Panc1 (cell line): ENCODE measurements at places on chromosomes 4 and X. TPM values are rescaled to one million over a fixed set of nuclear protein-coding genes. Genes with fewer than 3 reads are reported as not detected.
A peak's percentile ranks its signal among the peaks of the same experiment; 100 is the strongest.

The P2RY4 gene
- total RNA-seq: not detected

- no peak for DNase-seq
- no peak overlapping the region for H3K27ac ChIP-seq
- no peaks in the 10 kb centered on the region for H3K4me1 ChIP-seq
- H3K36me3 ChIP-seq: no peaks in the 10 kb centered on the region
- H3K27me3 ChIP-seq: no peaks in the 10 kb centered on the region
- no peak overlapping the region for H3K4me3 ChIP-seq
Measured at GRCh38 chrX:31449081-31449480, 377.2 kb upstream of the FTHL17 start.

The ARSH gene
- total RNA-seq: not detected

DNA sequence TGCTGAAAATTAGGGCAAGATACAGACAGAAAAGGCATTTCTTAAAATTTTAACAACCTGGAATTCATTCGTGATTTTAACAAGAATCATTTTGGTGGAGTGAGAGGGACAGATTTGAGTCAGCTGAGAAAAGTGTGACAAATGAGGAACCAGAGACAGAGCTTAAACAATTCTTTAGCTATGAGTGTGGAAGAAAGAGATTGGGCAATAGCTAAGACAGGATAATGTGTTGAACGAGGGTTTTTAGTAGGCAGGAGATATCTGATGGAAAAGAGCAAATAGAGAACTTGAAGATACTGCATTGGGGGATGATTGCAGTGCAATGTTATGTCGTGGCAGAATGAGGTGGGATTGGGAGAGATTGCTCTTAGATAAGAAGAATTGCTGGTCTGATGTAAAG is 164.2 kb upstream of the SPRY1 start:
- H3K4me3 ChIP-seq: no peak overlapping the region
- DNase-seq: no peak
- no peaks in the 10 kb centered on the region for H3K36me3 ChIP-seq
- H3K27me3 ChIP-seq: no peaks in the 10 kb centered on the region
- no peaks in the 10 kb centered on the region for H3K4me1 ChIP-seq

DNA sequence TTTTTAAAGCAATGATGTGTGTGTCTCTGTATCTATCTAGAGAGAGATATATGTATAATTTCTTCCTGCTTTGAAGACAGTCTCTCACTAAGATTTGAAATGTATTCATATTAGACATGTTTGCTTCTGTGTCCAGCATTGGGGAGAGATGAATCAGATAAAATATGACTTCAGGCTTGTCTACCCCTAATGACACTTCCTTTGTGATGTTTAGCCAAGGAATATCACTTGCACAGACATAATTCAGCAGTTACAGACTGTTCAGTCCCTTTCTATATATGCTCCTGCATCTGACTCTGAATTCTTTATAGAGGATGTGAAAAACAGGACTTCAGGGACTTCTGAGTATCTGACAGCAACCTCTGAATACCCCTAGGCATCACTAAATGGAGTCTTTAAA is 158.4 kb downstream of the DCLK2 start:
- H3K27me3 ChIP-seq: no peaks in the 10 kb centered on the region
- H3K4me3 ChIP-seq: no peak overlapping the region
- H3K36me3 ChIP-seq: no peaks in the 10 kb centered on the region; the same call in 1 of the 2 replicates
- H3K27ac ChIP-seq: peak overlapping the region; percentile 93

- no peaks in the 10 kb centered on the region for H3K36me3 ChIP-seq
- no peak overlapping the region for H3K4me3 ChIP-seq
- no peak for DNase-seq
- no peak overlapping the region for H3K27ac ChIP-seq
- H3K27me3 ChIP-seq: no peaks in the 10 kb centered on the region
Measured at GRCh38 chr4:76615999-76616398, 181.0 kb downstream of the SHROOM3 start.

- DNase-seq: no peak
- H3K27ac ChIP-seq: no peak overlapping the region
- no peak overlapping the region for H3K4me3 ChIP-seq
- H3K4me1 ChIP-seq: no peaks in the 10 kb centered on the region
- no peaks in the 10 kb centered on the region for H3K27me3 ChIP-seq
- no peaks in the 10 kb centered on the region for H3K36me3 ChIP-seq
Measured at GRCh38 chr4:44777115-44777514, 50.8 kb upstream of the GNPDA2 start.

DNA sequence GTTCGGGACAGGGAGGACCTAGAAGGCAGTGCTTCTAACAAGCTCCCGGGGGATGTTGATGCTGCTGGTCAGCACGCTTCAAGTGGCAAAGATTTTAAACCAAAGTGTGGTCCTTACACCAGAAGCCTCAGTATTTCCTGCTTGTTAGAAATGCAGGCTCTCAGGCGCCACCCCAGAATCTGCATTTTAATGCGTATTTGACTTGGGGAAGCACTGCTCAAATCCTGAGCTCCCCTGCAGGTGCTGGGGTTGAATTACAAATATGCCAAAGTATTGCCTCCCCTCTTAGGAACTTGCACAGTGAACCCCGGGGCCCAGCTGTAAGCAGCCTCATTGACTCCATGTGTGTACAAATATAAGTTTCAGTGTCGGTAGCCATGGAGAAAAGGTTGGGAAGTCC is 70.8 kb upstream of the RAI2 start:
- no peak for DNase-seq
- no peaks in the 10 kb centered on the region for H3K36me3 ChIP-seq
- H3K4me3 ChIP-seq: no peak overlapping the region
- no peaks in the 10 kb centered on the region for H3K4me1 ChIP-seq
- H3K27me3 ChIP-seq: no peaks in the 10 kb centered on the region

- no peak overlapping the region for H3K27ac ChIP-seq
- no peaks in the 10 kb centered on the region for H3K36me3 ChIP-seq
- DNase-seq: no peak
- no peaks in the 10 kb centered on the region for H3K27me3 ChIP-seq
- no peak overlapping the region for H3K4me3 ChIP-seq
- H3K4me1 ChIP-seq: no peaks in the 10 kb centered on the region
Measured at GRCh38 chrX:17662391-17662790, 74.9 kb upstream of the SCML1 start.

DNA sequence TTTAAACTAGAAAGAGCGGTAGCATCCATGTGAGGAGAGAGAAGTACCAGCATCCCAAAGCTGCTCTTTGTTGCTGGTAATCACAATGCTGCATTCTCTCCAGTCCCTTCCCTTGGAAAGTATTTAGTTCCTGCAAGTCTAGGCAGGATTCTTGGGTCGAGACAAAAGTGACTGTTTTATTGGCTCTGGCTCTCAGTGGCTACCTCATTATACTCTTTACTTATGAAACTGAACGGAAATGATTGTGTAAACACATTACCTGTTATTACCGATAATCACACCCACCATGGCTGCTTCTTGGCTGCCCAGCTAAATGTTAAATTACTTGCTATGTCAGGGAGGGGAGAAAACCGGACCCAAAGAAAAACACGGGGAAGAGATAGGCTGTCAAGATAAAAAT is 26.2 kb downstream of the ATXN3L start:
- DNase-seq: no peak
- no peaks in the 10 kb centered on the region for H3K36me3 ChIP-seq
- peak overlapping the region; percentile 39 for H3K27ac ChIP-seq
- H3K27me3 ChIP-seq: no peaks in the 10 kb centered on the region

- no peak overlapping the region for H3K27ac ChIP-seq
- no peaks in the 10 kb centered on the region for H3K27me3 ChIP-seq
- H3K4me3 ChIP-seq: no peak overlapping the region
- DNase-seq: no peak
- peaks cover 32% of the 10 kb centered on the region for H3K36me3 ChIP-seq
Measured at GRCh38 chr4:73137121-73137520, 67.6 kb upstream of the COX18 start.

DNA sequence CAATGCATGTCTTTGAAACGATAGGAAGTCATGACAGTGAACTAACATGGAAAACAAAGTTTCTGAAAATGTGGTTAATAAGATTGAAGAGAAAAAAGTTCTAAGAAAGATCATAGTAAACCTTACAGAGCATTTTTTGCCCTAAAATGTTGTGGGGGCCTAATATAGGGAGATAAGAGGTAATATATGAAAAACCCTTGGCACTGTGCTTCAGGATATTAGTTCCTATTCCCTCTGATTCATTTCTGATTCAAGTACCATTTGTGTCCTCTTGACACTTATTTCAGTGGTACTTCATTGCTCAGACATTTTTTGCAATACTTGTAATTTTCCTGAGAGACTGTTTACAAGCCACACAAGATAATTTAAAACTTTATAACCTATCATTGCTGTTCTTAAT is 35.1 kb downstream of the PAQR3 start:
- no peaks in the 10 kb centered on the region; the same call in 1 of the 2 replicates for H3K36me3 ChIP-seq
- no peak for DNase-seq
- H3K4me3 ChIP-seq: no peak overlapping the region
- H3K4me1 ChIP-seq: no peaks in the 10 kb centered on the region
- H3K27ac ChIP-seq: no peak overlapping the region

DNA sequence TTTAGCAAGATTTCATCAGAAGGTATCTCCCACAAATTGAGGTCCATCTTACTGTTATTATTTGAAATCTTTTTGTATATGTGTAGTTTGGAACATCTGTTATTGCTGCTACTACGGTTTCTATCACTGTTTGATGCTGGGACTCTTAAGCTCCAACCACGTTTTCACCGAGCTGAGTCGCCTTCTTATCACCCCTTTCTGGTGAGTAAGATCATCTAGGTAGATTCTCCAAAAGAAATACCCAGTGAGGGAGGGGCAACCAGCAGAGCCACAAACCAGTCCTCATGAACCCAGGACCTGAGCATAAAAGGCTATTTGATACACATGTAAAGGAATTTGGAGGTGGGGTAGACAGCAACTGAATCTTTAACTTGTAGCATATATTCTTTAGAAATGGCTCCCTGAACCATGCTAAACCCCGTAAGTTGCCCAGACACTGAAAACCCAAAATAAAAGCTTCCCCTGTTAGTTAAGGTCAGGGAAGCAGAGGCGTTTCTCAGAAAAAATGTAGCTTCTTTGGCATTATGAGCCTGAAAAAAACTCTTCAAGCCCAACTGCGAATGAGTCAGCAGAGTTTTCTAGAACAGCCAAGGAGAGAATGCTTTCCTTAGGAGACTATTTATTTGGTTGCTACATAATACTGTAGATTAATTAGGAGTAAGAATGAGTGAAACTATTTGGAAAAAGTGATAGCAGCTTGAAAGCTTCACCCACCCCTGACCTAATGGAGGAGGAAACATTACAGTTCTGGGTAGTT is 53.8 kb upstream of the ATXN3L start:
- no peak overlapping the region for H3K4me3 ChIP-seq
- no peaks in the 10 kb centered on the region for H3K4me1 ChIP-seq
- no peaks in the 10 kb centered on the region for H3K36me3 ChIP-seq

The SLIT2 gene
- 0.28 TPM for total RNA-seq

DNA sequence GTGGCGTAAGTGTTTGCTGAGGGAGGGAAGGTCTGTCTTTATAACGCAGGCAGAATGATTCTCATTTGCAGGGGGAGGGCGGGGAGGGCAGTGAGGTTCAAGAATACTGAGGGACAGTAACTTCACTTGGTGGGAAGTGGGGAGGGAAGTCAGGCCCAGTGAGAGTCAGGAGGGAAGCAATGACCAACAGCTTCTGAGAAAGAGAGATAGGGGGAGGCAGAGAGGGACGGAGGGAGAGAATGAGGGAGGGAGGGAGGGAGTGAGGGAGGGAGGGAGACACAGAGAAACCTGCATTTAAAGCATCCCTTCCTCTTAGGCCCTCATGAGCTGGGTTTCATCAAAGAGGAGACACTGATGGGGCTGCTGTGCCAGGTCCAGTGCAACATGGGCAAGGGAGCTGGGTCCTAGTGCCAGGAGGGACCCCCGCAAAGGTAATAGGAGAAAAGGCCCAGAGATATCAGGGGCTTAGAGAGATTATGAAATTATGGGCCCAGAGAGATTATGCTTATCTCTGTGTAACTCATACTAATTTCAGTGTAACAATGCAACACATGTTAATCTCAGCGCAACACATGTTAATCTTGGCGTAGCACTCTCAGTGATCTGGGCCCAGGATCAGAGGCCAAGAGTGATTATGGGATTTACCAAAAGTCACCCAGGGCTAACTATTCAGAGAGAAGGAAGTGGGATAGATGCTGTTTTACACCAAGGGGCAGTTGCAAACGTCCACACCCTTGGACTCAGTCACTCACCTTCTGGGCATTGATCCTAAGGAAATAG is 112.1 kb downstream of the DRD5 start:
- no peaks in the 10 kb centered on the region for H3K36me3 ChIP-seq
- no peak overlapping the region for H3K4me3 ChIP-seq
- no peaks in the 10 kb centered on the region for H3K27me3 ChIP-seq
- DNase-seq: no peak
- H3K4me1 ChIP-seq: no peaks in the 10 kb centered on the region
- H3K27ac ChIP-seq: no peak overlapping the region

The L1CAM gene
- 819 TPM for total RNA-seq

GRCh38 chr4:179755322-179755721 is 2313.1 kb upstream of the AGA start:
- no peaks in the 10 kb centered on the region for H3K27me3 ChIP-seq

The RAB9B gene
- total RNA-seq: 0.62 TPM

- H3K27ac ChIP-seq: no peak overlapping the region
- H3K36me3 ChIP-seq: no peaks in the 10 kb centered on the region
- no peaks in the 10 kb centered on the region for H3K4me1 ChIP-seq
- no peak for DNase-seq
- no peaks in the 10 kb centered on the region; the same call in none of the 2 replicates for H3K27me3 ChIP-seq
Measured at GRCh38 chrX:119145241-119145653, 17.6 kb upstream of the KIAA1210 start.

The UCHL1 gene
- 0.74 TPM for total RNA-seq

- H3K27ac ChIP-seq: no peak overlapping the region
- no peak overlapping the region for H3K4me3 ChIP-seq
- DNase-seq: no peak
- no peaks in the 10 kb centered on the region for H3K36me3 ChIP-seq
- H3K4me1 ChIP-seq: no peaks in the 10 kb centered on the region
- no peaks in the 10 kb centered on the region for H3K27me3 ChIP-seq
Measured at GRCh38 chr4:110514889-110515479, 39.0 kb downstream of the ENPEP start.

GRCh38 chr4:40124690-40125089 is 68.0 kb downstream of the N4BP2 start:
- H3K27ac ChIP-seq: no peak overlapping the region
- no peaks in the 10 kb centered on the region for H3K36me3 ChIP-seq
- no peaks in the 10 kb centered on the region for H3K4me1 ChIP-seq
- no peaks in the 10 kb centered on the region for H3K27me3 ChIP-seq
- H3K4me3 ChIP-seq: no peak overlapping the region
